Natural killer cell treated with Interleukin-12 subunit alpha and Interleukin-12 subunit beta and Interleukin-15 and Interleukin-18, amount 100 ng/mL, for 72 hours (primary cell): ENCODE measurements at places on chromosomes 2 and 18.

- DNase-seq = no peak
These were observed 3.7 kb upstream of the MTCL1 start for GRCh38 chr18:8701546-8702118.

DNA sequence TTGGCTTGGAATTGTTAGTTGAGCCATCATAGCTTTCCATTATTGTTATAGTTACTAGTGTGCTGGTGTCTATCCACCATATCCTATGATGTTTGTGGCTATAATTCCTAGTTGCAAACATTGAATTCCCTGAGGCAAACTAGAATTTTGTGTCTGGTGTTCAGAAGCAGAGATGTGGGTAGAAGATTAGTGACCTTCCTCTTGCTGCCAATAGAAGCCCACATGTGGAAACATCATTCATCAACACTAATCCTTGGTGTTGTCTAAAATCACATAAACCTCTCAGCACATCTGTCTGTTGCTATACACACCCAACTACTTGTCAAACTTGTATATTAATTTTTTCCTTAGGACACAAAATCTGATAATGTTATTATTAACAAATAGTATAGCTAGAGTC, 374.1 kb downstream of the TGIF1 start:
- DNase-seq = no peak

GRCh38 chr18:77376043-77376732, 126.5 kb downstream of the GALR1 start:
- no peak for DNase-seq

GRCh38 chr2:47422560-47422959, 19.6 kb downstream of the MSH2 start:
- no peak for DNase-seq

- no peak for DNase-seq
These were observed 152.6 kb downstream of the RTN4 start for GRCh38 chr2:54897420-54898310.

DNA sequence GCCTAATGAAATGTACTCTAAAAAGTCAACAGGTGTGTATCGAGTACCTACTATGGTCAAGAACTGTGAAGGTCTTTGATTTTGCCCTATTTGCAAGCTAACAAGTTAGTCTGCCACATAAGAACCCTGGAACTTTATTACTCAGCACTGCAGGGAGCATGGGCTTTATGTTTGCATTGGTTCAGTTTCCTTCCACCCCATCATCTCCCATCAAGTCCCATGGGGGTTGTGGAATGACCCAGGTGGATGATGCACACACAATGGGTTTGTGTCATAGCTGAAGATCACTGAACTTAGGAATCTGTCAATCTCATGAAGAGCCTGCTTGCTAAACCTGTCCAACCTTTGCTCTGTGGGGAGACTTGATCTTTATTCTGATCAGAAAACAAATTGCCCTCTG, 265.5 kb downstream of the RPRM start:
- no peak for DNase-seq

- no peak for DNase-seq
These were observed 35.2 kb upstream of the OTX1 start for GRCh38 chr2:63015389-63015788.

GRCh38 chr2:38922902-38923301, 33.2 kb downstream of the ARHGEF33 start:
- no peak for DNase-seq

- peak; percentile 76 for DNase-seq
These were observed 34.4 kb downstream of the ITGA6 start for GRCh38 chr2:172461591-172462372.

GRCh38 chr2:188898261-188898660, 75.9 kb upstream of the COL3A1 start:
- no peak for DNase-seq

DNA sequence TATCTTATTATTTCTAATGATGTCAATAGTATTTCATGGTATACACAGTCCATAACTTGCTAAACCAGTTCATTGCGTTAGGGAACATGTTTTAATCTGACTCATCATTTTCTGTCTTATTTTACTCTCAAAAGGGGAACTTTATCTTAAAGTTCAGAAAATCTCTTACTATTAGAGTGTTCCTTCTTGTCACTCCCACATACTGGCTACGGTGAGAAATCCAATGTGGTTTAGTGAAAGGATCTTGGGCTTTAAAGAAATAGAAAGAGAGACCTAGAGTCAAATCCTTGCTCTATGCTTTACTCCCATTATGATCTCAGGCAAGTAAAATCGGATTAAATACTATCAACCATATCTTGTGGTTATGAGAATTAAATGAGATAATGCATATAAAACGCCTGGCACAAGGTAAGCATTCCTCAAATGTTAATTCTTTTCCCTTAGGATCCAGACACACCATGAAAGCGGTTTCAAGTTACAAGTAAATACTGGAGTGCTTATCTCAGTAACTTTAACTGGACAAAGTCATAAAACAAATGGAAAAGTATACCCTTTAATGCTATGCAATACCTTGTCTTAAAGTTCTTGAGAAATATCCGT, 576.0 kb downstream of the ARHGAP15 start:
- no peak for DNase-seq

DNA sequence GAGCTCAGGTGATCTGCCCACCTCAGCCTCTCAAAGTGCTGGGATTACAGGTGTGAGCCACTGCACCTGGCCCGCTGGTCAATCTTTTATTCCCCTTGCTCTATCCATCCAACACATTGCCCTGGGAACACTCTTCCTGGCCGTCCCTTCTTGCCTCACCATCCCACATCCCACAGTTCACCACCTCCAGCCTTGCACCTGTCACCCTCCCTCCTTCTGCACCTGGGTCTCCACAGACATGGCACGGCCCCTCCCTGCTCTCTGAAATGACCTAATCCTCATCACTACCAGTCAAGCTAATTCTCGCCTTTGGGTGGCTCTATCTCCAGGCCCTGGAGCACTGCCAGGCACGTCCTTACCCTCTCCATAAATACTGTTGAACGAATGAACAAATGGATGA, 116.9 kb upstream of the TEX51 start:
- peak; percentile 56 for DNase-seq

- peak; percentile 72 for DNase-seq
These were observed 28.9 kb upstream of the CNOT11 start for GRCh38 chr2:101223814-101224231.

GRCh38 chr2:86628091-86628522, 4.4 kb upstream of the RNF103 start:
- DNase-seq = no peak

DNA sequence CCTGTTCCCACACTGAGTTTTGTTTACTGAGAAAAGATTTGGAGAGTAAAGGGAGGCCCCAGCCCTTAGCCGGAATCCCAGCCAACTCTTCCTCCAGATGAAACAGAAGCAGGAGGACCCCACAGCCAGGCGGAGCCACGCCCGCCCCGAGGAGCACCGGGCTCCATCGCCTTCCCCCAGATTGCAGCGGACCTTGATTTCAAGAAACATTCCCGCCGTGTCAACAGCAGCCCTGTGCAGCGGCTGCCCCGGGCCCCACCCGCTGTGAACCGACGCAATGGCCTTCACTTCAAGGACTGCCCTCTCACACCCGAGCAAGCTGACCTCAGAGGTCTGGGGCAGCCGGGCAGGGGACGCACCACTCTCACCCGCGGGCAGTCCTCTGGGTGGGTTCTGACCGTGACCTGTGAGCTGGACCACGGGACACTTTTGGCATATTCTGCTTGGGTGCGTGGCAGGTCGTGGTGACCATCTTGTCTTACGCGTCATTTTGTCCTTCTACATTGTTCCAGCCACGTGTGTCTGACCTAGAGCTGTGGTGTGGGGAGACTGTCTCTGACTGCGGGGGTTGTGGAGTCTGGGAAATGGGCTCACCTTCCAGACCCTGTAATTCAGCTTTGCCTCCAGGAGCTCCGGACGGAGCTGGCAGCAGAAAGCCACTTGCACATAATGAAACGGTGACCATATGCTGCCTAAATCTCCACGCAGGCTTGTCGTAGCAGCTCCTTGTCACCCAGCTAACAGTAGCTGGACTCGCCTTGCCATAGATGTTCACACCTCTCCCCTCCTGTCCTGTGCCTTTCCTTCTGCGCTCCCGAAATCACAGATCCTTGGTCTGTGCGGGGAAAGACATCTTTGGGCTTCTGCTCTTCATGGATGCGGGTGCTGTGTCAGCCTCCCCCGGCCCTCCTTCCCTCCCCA, 32.0 kb upstream of the INHBB start:
- no peak for DNase-seq

- no peak for DNase-seq
These were observed 51.8 kb downstream of the CTIF start for GRCh38 chr18:48590678-48591077.

- no peak for DNase-seq
These were observed 84.8 kb upstream of the PROKR1 start for GRCh38 chr2:68558576-68558975.

- DNase-seq = no peak
These were observed 151.1 kb upstream of the NT5C1B start for GRCh38 chr2:18740474-18740881.

DNA sequence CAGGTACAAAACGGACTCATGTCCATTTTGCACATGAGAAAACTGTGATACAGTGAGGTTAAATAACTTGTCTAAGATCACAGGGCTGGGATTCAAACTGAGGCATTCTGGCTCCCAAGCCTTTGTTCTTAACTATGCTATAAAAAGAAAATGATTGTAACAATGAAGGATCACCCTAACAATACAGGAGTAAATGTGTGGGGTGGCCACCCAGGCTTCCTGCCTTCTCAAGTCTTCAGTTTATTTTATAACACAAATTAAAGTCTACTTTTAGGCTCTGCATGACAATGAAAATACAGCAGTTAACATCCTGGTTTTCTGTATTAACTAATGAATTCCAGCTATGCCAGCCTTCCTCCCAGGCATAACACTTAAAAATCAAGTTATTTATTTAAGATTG, 7.6 kb downstream of the WDFY1 start:
- DNase-seq = no peak

DNA sequence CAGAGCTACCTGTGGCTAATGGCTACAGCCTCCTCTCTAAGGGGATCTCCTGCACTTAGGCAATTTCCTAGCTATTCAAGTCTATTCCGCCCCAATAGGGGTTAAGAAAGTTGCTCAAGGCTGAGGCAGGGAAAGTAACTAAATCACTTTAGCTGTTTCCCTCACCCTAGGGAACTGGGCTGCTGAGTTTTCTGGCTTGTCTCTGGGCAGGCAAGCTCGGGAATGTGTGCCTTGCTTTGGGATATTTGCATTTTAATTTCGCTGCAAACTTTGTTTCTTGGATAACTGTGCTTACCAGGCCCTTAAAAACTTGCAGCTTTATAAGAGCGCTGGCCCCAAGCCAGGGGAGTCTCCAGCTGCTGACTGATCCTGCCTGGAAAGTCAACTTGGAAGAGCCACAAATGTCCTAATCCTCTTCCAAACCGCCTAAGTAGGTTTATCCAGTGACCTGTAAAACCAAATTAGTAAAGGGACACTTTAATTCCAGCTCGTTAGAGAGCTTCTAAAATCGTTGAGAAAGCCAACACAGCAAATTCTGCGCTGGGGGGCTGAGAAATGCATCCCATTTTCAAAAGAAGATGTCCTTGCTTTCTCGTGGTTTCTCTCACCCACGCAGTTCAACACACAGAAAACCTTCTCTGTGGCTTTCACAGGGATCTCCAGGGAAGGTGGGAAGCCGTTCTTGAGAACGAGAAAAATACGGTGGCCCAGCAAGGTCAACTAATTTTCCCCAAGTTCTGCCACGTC, 59.5 kb upstream of the SP3 start:
- no peak for DNase-seq

DNA sequence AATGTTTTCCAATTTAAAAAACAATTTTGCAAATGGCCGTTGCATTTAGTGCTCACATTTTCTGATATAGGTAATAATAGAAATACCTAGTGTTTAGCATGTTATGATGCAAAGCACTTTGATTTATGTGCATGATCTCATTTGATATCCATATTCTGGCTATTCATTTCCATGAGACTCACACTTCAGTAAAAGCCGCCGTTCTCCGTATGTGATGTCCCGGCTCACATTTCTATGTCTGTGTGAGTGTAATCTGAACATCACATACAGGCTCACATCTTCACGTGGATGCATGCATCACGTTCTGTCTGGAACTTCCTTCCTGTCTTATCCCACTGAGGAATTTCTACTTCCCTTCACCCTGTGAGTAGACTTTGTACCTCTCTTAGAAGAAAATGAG, 45.8 kb downstream of the DCDC2C start:
- DNase-seq = no peak

- DNase-seq = no peak
These were observed 105.2 kb downstream of the GALNT14 start for GRCh38 chr2:31033032-31033431.

DNA sequence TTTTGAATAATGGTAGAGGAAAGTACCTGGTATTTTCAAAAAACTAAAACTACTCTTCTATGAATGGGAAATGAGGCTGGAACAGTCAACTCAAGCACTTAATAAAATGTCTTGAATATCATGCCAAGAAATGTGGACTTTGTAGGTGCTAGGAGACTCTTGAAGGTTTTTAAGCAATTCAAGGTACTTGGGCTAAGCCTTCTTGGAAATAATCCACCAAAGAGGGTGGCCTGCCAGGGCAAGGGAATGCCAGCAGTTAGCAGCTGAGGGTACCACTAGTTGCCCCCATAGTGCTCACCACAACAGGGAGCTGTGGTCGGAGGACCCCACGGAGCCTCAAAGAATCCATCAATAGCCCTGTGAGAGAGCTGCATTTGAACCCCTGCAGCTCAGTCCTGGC, 14.6 kb upstream of the ACYP2 start:
- DNase-seq = no peak

DNA sequence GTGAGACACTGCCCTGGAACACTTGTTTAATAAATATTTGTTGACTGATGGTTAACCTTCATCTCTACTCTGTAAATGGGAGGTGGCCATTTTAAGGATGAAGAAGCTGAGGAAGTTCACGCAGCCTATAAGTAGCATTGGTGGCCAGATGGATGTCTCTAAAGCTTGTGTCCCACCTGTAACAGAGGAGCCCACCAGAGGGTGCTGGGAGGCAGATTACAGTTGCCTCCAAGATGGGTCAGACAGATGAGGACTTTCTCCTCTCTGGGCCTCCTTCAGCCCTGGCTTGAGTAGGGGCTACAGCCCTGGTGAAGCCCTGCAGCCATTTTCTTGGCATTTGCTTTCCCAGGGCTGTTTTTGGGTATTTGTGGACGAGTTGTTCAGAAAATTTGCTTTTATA, 45.0 kb upstream of the MCFD2 start:
- DNase-seq = no peak

GRCh38 chr2:101047075-101047766, 45.1 kb downstream of the RPL31 start:
- no peak for DNase-seq

DNA sequence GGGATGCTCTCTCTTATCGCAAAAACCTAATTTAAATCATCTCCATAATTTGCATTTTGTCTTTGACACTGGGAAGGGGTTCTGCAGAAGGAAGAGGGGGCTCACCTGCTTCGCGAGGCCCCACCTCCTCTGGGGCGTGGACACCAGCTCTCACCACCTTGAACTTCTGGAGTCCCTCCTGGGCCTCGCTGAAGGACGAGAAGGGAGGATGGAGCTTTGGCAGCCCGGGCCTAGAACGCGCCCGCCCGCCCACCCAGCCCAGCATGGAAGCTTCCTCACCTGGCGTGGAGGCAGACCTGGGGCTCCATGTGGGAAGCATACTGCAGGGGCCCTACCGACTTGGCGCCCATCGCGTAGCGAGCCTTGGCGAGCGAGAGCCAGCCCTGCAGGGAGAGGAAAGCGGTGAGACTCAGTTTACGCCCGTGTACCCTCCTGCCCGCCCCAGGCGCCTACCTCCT, 1.1 kb upstream of the IMP4 start:
- no peak for DNase-seq

- no peak for DNase-seq
These were observed 328 bp downstream of the EGR4 start for GRCh38 chr2:73292906-73293533.
